ENCODE measurements at places on chromosomes 6 and 20.

GRCh38 chr20:58667975-58668374, 16.9 kb downstream of the STX16 start:
- no peak for DNase-seq

DNA sequence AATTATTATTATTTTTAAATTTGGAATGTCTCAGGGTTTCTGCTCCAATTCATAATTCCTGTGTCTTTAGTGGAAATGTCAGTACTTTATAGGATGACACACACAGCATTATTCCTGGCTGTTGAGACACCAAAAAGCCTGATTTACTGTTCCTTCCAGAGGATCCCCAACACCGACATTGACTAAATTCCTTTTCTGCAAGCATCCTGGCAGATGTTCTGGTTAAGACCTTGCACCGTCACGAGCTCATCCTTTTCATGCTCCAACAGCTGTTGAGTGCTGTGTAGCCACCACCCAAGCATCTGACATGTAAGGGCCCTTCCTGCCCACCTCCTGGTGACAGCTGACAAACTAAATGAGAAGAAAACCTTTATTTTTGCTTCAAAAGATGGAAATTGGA, 284.3 kb upstream of the SULF2 start:
- no peak for DNase-seq

DNA sequence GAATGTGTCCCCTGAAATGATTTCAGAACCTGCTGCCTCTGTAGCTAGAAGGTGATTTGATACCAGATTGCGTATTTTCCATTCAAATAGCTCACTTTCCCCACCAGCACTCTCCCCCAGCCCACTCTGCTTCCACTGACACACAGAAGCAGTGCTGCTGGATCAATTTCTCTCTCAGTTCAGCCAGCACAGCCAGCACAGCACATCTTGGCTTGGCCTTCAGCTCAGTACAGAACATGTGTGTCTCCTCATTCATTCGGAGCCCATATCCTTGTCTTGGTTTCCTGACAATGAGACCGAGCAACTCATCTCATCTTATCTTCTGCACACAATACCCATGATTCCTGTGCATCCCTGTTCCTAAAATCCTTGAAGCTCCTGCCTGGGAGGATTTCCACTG, 33.8 kb upstream of the CD83 start:
- DNase-seq: no peak

DNA sequence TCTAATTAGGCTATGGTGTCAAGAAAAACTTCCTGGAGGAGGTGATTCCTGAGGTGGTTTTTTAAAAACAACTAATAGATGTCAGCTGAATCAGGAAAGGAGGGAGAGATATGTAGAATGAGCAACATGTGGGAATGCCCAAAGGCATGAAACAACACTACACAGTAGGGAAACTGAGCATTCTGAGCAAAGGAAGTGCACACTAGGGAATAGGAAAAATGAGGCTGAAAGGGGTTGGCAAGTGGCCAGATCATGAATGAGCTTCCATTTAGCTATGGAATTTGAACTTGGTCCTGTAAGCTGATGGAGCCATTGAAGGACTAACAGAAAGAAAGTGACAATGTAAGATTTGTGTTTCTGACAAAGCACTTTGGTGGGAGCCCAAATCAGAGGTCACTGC, 16.9 kb upstream of the SLC35F1 start:
- no peak for DNase-seq

DNA sequence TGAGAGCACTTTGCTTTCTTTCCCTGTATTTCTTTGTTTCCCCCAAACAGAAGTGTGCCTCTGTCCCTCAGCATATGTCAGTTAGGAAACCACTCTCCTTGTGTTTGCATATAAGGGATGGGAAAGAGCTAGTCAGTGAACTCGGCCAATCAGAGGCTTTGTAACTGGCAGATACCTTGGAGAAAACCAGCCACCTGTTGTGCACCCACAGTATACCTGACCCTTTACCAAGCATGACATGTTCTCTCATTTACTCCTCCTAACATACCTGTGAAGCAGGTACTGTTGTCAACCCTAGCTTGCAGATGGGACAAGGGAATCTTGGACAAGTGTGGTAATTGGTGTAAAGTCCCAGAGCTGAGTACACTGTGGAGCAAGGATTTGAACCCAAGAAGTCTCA, 96.1 kb upstream of the FAM8A1 start:
- DNase-seq: no peak

GRCh38 chr6:115058414-115059211, 715.8 kb upstream of the HS3ST5 start:
- DNase-seq: no peak

GRCh38 chr20:25019381-25020155, 27.0 kb upstream of the APMAP start:
- DNase-seq: no peak

GRCh38 chr6:20630136-20630535, 95.9 kb downstream of the CDKAL1 start:
- DNase-seq: no peak

- DNase-seq: no peak
Measured at GRCh38 chr6:5634525-5634924, 372.2 kb downstream of the NRN1 start.

- no peak for DNase-seq
Measured at GRCh38 chr6:25351485-25351884, 72.3 kb downstream of the CARMIL1 start.

DNA sequence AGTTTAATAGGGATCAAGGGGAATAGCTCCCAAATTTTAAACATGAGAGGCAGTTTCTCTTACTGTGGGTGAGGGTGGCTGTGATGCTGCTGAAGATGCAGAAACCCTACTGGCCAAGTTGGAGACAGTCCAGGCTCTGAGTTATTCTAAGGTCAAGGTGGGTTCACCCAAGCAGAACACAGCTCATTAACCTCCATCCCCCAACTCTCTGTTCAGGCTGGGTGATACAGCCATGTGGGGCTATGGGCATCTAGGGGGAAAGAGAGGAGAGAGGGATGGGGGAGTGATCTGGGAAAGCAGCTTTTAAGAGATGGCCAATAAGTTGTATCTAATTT, 18.9 kb upstream of the TRAM2 start:
- no peak for DNase-seq

DNA sequence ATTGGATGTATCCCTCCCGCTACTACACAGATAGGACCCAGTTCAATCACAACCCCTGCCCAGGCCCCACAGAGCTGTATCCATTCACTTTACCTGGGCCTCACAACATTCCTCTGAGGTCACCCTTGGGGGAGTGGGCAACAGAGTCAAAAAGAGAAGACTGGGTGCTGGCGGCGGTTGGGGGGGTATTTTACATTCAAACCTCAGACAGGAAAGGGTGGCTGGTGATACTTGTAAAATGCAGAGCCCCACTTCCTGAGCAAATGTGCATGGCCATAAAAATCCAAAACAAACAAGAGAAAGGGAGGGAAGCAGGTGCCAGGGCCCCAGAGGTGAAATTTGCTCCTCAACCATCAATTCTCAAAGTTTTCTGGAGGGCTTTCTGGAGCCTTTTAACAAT, 3.5 kb downstream of the LRFN2 start:
- DNase-seq: no peak

- DNase-seq: no peak
Measured at GRCh38 chr20:24597051-24597450, 127.6 kb downstream of the SYNDIG1 start.

DNA sequence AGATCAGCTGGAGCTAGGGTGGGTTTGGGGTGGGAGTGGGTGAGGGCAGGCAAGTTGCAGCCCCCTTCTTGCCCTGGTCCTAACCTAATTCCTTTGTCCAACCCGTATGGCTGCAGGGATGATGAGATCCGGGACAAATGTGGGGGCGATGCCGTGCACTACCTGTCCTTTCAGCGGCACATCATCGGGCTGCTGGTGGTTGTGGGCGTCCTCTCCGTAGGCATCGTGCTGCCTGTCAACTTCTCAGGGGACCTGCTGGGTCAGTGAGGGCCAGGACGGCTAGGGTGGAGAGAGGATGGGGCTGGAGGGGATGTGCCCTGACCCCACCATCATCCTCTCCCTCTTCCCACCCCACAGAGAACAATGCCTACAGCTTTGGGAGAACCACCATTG, 12.0 kb downstream of the TMEM63B start:
- no peak for DNase-seq

DNA sequence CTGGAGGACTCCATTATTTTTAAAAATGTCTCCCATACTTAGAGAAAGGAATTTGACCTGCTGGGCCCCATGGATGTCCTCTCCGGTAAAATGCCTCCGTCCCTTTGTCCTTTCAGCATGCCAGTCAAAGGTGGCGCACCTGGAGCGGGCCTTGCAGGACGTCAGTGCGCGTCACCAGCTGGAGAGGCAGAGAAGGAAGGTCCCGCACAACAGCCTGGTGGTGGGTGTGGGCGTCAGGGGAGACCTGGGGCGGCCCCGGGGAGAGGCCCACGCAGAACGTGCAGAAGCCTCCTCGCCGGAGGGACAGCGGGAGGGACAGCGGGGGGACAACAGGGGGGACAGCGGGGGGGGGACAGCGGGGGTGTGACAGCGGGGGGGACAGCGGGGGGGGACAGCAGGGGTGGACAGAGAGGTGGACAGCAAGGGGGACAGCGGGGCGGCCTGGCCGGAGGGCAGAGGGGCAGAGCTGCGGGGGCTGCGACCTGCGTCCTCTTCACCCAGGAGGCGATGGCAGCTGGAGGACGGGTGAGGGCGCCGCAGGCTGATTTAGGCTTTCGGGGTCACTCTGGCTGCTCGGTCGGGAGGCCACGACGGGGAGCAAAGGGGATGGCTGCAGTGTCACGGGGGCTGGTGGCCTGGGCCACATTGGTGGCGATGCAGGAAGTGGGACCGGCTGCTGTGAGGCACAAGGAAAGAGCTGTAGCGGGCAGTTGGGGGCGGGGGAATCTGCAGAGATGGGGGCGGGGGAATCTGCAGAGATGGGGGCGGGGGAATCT, 859 bp upstream of the KIF25 start:
- no peak for DNase-seq

DNA sequence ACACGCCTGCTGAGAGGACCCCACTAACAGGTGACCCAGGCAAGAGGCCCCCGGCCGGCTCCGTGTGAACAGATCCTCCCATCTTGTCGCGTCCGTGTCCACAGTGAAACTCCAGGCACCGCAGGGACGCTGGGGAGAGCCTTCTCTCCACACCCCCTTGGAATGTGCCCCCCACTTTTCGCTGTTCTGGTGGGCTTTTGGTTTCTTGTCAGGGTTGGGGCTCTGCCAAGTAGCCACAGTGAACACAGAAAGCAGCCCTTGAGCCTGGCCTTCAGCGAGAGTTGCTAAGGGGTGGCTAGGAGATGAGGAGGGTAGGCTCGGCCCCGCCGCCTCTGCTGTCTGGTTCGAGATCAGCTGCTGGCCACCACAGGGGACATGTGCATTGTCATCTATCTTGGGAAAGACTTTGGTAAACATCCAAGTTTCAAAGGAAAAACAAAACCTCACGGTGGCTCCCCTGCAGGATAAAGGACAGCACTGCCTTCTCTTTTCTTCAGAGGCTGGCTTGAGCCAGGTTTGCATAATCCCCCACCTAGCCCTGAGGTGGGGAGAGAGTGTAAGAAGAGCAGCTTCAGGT, 22.7 kb downstream of the SYNDIG1 start:
- DNase-seq: no peak

DNA sequence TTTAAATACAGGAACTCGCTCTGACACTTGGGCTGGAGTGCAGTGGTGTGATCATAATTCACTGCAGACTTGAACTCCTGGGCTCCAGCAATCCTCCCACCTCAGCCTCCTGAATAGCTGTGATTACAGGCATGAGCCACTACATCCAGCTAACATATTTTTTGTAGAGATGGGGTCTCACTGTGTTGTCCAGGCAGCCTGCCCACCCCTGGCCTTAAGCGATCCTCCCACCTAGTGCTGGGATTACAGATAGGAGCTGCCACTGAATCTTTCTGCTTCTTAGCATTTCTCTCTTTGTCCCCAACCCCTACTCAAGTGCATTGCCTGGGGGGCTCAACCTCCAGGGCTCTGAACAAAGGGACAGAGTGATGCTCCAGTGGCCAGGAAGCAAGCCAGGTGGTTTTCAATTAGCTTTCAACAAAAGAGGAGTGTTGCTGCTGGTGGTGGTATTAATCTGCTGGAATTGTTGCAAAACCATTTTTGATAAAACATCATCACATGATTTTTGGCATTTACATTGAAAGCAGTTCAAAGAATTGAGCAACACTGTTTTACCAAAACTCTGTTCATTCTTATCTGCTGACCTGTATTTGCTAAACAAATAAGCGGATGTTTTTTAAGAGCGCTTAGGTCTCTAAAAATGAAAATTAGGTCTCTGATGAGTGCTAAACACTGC, 40.4 kb upstream of the BPIFA2 start:
- no peak for DNase-seq

DNA sequence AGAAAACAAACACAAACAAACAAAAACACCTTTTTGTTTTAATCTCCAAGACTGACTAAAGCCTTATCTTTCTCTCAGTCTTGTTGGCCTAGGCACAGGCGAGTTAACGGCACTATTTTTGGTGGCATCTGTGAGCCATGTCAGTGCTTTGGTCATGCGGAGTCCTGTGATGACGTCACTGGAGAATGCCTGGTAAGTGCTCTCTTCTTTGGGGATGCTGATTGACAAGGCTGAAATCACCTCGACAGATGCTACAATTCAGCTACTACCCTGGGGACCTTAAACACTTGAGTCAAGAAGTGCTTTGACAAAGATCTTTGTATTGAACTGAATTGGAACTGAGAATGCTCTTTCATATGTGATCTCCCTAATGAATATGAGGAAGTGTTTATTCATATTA, 384.1 kb downstream of the LAMA2 start:
- no peak for DNase-seq

- no peak for DNase-seq
Measured at GRCh38 chr6:152164957-152165356, 357.5 kb downstream of the ESR1 start.

DNA sequence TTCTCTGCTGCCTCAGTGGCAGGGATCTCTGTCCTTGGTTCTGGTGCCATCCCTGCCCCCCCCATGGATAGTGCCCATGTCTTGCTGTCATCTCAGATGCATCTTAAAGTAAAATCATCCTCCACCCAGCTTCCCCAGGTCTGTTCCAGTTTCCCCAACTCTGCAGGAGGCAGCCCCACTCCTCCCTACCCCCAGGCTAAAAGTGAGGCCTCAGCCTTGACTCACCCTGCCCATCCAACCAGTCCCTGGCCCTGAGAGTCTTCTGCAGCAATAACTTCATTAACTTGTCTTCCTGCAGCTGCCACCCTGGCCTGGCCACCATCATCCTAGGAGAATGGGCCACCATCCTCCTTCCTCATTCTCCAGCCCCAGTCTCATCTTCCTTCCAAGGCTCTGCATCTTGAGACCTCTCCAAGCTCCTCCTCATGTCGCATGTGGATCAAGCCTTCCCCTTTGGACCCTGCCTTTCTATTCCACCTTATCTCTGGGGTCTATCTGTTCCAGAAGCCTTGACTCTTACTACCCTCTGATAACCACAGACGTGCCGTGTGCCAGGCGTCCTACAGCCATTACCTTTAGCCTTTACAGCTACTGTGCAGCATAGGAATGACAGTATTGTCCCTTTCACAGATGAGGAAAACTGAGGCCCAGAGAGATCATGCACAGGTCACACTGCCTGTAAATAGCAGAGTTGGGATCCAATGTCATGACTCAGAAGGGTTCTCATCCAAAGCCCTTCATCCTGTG, 2.0 kb upstream of the PNPLA1 start:
- DNase-seq: no peak
